Activated CD4-positive, alpha-beta T cell treated with anti-CD3 and anti-CD28 coated beads, Interleukin-2, amount 50 U/mL, for 4 hours (primary cell): ENCODE measurements at places on chromosomes 16 and 17.

- no peak for DNase-seq
These were observed 33.5 kb upstream of the ENDOV start for GRCh38 chr17:80381416-80381923.

- DNase-seq: peak; percentile 61
These were observed 1.3 kb upstream of the PER1 start for GRCh38 chr17:8153525-8153956.

- DNase-seq: no peak
These were observed 42.2 kb downstream of the WDR45B start for GRCh38 chr17:82605939-82606600.

- peak; percentile 67 for DNase-seq
These were observed 1.2 kb upstream of the PFN1 start for GRCh38 chr17:4949321-4950074.

DNA sequence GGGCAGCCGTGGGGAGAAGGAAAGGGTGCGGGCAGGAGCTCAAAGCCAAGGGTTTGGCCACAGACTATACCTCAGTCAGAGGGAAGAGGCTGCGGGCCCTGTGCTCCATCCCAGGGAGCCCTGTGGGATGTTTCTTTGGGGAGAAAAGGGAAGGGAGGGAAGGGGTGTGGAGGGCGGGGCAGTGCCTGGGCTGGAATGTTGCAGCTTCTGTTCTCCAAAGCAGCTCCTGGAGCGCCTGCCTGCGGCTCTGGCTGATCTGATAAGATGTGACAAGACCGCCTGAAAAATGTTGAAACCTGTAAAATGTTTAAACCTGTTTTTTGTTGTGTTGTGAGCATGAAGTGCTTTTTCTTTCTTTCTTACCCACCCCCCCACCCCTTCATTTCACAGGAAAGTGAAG, 32.8 kb downstream of the WNT3 start:
- DNase-seq: no peak

DNA sequence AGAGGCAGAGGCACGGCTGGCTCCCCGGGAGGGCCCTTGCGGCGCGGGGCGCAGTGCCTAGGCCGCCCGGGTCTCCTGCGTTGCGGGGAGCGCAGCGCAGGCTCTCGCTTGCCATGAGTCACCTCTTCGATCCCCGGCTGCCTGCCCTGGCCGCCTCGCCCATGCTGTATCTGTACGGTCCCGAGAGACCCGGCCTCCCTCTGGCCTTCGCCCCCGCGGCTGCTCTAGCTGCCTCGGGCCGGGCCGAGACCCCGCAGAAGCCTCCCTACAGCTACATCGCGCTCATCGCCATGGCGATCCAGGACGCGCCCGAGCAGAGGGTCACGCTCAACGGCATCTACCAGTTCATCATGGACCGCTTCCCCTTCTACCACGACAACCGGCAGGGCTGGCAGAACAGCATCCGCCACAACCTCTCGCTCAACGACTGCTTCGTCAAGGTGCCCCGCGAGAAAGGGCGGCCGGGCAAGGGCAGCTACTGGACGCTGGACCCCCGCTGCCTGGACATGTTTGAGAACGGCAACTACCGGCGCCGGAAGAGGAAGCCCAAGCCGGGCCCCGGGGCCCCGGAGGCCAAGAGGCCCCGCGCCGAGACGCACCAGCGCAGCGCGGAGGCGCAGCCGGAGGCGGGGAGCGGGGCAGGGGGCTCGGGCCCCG, 390 bp downstream of the FOXL1 start:
- DNase-seq: no peak

- no peak for DNase-seq
These were observed 4.8 kb downstream of the PPM1D start for GRCh38 chr17:60604686-60605334.

GRCh38 chr17:51046514-51047384, 73.9 kb downstream of the SPAG9 start:
- DNase-seq: no peak

GRCh38 chr16:53068423-53068833, 13.6 kb downstream of the CHD9 start:
- no peak for DNase-seq

DNA sequence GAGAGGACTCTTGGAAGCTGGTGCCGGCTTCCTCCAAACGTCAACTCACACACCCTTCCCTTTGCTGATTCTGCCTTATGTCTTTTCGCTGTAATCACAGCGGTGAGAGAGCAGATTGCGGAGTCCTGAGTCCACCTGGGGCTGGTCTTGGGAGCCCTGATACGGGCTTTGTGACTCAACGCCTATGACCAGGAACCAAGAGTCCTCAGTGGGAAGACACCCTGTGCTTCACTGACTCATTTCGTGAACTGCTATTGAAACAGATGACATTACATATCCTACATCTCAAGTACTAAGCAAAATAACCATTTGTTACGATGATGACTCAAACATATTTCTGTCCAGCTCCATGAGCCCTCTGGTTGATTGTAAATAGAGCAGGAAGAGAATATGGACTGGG, 90.7 kb upstream of the CREBBP start:
- no peak for DNase-seq

DNA sequence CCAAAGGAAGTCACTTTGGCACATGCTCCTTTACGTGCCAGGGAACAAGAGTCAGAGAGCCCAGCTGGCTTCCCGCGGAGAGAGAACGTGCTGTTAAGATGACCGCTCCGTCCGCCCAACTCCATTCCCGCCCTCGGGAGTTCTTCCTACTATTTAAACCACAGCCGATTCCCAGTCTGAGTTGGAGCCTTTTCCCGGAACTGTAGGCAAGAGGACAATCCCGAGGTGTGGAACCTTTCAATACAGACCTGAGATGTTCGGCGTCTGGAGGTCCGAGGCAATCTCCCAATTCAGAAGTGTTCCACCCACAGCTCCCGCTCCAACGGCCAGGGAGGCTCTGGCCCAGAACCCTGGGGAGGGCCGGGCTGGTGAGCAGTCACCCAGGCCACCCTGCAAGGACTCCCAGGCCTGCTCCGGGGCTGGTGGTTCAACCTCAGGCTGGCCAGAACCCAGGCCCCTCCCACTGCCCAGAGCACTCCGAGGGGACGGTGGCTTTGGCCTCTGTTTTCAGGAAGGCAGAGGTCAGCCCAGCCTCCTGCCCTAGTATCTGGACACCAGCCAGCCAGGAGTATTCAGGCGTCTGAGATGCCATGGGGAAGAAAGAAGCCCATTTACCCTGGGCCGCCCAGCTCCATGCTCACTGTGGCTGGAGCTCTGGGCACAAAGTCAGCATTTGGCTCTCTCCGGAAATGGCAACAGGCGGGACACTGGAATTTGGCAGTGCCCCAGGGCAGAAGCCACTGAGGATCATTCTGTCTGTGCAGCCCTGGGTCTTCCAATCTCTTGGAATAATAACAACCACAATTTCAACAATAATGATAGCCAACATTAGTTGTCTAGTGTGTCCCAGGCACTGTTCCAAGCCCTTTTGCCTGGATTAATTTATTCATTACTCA, 21.4 kb downstream of the EMP2 start:
- no peak for DNase-seq

- DNase-seq: no peak
These were observed 348 bp downstream of the MPP2 start for GRCh38 chr17:43906951-43907424.

DNA sequence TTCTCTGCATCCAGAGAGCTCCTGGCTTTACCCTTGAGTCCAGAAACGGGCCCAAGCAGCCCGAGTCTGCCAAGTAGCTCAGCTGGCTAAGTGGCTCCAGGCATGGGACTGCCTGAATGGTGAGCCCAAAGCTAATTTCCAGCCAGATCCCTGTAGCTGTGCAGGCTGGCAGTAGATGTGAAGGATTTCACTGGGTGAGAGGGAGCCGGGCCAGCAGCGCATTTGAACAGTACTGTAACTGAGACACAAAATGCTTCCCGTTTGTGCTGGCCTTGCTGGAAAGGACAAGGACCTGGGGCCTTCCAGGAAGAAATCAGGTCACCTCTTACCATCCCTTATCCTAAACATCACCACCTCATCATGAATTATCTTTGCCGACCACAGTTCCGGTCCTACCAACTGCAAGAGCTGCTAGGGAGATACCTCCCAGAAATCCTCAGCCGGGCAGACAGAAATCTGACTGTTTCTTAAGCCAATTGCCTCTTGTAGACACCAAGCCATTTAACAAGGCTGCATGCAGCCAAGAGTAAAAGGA, 3.7 kb downstream of the TIMP2 start:
- no peak for DNase-seq

DNA sequence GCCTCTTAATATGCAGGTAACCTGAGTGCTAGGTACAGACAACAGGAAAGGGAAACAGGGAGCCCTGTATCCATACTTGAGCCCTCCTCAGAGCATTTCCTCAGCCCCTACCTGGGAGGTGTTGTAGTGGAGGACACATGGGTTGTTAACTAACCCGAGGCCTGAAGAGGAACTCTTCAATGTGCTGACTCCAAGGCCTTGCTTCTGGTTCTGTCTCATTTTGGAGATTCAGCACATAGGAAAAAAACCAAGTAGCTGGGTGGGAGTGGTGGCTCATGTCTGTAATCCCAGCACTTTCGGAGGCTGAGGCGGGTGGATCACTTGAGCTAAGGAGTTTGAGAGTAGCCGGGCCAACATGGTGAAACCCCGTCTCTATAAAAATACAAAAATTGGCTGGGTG, 24.8 kb downstream of the SNX11 start:
- no peak for DNase-seq

- no peak for DNase-seq
These were observed 210.6 kb downstream of the ZNF423 start for GRCh38 chr16:49645263-49645662.

DNA sequence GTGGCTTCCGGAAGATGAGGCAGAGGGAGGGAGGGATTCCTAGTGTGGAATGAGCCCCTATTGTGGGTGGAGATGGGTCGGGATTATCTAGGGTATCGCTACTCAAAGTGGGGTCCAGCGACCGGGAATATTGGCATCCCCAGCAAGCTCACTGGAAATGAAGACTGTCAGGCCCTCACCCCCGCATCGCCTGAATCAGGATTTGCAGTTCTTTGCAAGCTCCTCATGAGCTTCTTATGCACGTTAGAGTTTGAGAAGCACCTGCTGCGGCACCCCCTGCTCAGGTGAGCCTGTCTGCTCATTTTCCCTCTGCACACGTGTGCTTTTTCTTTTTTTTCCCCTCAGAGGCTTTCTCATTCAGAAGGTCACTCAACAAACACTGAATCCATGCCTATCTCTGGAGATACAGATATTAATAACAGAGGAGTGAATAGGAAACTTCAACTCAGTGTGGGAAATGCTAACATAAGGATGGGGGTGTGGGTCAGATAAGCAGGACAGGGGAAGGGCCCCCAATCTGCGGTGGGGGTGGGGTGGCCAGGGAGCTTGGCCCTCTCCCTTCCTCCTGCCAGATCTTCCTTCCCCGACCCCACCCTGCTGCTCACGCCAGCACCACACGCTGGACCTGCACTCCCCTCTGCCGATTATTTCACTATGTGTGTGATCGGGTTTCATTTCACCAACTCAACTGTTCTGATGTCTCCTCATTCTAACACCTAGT, 67.7 kb upstream of the NFAT5 start:
- DNase-seq: no peak

DNA sequence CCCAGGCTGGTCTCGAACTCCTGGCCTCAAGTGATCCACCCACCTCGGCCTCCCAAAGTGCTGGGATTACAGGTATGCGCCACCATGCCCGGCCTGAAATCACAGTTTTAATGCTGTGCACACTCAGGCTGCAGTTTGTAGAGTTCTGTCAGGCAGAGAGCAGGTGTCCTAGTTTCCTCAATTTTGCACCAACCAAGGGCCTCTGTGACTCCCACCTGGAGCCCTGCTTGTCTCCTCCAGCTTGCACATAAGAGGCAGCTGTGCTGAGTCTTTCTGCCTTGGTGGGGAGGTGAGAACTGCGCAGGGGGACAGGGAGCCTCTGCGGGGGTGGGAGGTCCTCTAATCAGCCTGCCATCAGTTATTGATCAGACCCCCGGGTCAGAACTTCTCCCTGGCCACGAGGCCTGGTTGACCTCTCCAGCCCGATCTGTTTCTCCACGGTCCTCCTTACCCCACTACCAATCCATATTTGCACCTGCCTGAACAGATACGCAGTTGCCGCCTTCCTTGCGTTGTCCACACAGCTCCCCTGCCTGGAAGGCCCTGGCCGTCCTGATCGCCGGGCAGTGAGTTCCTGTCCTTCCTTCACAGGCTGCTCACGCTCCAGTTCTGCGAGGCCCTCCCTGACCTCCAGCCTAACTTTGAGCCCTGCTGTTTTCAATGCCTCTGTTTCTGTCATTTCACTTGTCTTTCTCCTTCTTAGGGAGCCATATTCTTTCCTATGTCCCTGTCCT, 48.1 kb upstream of the SIAH1 start:
- no peak for DNase-seq

- no peak for DNase-seq
These were observed 5.7 kb upstream of the KRT17 start for GRCh38 chr17:41629826-41630670.

- no peak for DNase-seq
These were observed 57.9 kb upstream of the FOXF1 start for GRCh38 chr16:86452451-86452850.

DNA sequence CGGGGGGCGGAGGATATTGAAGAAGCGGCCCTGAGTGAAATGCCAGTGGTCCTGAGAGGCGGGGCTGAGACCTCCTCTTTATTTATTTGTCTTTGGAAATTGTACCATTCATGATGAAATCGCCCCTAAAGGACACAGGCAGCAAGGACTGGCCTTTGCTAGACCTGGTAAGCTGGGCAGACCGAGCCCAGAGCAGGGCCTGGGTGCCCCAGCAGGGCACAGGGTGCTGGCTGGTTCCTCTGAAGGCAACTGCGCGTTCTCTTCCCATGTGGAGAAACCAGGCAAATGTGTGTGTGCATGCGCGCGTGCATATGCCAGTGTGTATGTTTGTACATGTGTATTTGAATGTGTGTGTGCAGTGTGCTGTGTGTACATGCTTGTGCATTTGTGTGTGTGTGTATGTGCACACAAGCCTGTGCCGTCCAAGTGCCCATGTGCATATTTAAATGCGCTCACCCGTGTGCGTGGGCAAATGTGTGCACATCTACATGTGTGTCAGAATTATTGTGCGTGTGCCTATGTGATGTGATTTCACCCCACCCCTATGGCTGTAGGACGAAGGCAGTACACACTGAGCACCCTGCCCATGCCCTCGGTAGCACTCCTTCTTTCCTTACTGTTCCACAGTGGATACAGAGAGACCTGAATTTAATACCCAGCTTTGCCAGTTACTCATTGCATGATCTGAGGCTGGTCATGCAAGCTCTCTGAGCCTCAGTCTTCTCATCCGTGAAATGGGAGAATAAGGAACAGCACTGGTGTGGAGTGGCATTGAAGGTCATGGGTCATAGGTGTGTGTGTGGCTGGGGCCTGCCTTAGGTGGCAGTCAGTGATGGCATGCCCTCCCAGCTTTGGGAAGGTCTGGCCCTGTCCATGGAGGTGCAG, 105.2 kb downstream of the CMIP start:
- no peak for DNase-seq

GRCh38 chr17:75155191-75155601, 884 bp upstream of the JPT1 start:
- DNase-seq: no peak

DNA sequence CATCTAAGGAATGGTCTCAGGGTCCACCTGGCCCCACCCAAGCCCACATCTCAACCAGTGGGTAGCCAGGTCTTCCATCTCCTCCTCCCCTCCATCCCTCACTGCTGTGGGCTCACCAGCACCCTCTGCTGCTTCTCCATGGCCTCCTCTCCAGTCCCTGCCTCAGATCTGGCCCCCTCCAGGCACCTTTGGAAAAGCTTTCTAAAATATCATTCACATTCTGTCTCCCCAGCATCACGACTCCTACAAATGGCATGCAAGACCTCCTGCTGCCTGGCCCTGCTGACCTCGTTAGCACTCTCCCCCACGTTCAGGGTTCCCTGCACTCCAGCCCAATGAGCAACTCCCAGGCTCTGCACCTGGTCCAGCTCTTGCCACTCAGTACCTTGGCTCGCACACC, 13.7 kb downstream of the GLP2R start:
- DNase-seq: no peak

- no peak for DNase-seq
These were observed 878 bp downstream of the TRIM72 start for GRCh38 chr16:31214708-31215286.
